ENCODE measurements at places on chromosomes 5 and 9. TPM values are rescaled to one million over a fixed set of nuclear protein-coding genes. Genes with fewer than 3 reads are reported as not detected.
A peak's percentile ranks its signal among the peaks of the same experiment; 100 is the strongest.

NUTM2G gene
- total RNA-seq, result not detected

ANKRD34B gene
- not detected for total RNA-seq

DNA sequence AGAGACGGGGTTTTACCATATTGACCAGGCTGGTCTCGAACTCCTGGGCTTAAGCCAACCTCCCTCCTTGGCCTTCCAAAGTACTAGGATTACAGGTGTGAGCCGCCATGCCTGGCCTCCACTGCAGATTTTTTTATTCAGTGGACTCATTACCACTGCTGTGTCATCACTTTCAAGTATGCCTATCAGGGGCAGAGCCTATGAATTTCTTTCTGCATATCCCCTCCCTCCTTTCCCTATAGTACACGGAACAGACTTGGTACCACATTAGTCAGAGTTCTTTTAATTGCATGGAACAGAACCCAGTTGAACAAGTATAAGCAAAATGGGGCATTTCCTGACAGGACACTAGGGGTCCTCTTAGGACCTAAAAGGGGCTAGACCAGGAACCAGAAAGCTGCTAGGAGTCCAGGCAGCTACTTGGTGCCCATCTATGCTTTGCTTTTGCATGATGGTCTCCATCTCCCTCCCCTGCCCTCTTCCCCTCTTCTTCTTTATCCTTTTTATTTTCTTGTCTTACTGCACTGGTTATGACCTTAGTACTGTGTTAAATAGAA lies 5.8 kb downstream of the BSPRY start:
- no peak for DNase-seq

GRCh38 chr9:97386733-97387503 lies 25.0 kb upstream of the TDRD7 start:
- DNase-seq, result peak; percentile 24

DNA sequence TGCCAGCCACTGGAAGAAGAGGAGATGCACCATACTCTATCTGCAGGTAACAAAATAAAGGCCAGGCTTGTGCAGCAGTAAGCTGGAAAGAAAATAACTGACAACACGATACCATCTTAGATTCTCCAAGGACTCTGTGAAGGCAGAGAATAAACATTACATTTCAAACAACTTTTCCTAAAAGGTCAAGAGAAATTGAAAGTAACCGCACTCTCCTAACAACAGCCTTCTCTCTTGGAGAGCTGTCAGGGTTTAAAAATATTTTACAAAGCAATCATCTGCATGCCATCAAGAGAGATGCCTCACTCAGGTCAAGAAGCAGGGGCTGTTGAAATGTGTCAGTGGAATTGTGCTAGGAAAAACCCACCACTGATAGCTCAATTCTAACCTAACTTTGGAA lies 13.5 kb upstream of the TTLL11 start:
- DNase-seq, result no peak

GRCh38 chr5:174943785-174944184 lies 219.4 kb downstream of the MSX2 start:
- no peak for DNase-seq

GRCh38 chr5:33340195-33340594 lies 100.6 kb upstream of the TARS1 start:
- no peak for DNase-seq

DNA sequence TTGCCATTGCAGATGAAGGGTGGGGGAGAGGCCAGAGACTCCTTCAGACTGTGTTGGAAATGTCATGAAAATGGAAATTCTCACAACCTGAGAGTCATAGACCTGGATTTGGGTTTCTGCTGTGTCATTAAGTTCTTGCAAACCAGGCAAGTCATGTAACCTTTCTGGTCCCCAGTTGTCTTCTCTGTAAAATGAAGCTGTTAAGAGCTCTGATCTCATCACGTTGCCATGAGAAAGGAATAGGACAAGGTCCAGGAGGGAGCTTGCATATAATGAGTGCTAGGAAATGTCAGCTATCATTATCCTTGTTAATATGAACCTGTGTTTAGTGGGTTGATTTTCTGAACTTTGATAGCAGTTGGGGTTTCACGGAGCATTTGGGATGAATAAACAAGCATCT lies 59.1 kb downstream of the FGF1 start:
- DNase-seq, result no peak

DNA sequence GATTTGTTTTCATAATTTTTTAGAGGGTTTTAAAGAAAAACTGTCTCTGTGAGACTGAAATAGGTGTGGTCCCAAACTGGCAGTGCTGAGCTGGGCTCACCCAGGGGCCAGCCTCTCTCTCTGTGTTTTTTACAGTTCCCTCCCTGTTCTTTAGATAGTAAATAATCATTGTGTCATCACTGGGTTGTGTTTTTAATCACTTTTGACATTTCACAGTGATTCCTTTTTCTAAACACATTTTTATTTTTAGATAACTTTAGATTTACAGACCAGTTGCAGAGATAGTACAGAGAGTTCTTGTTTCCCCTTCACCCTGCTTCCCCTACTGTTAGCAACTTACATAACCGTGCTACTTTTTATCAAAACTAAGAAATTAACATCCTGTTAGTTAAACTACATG lies 44.4 kb downstream of the MAP1B start:
- DNase-seq, result no peak

DNA sequence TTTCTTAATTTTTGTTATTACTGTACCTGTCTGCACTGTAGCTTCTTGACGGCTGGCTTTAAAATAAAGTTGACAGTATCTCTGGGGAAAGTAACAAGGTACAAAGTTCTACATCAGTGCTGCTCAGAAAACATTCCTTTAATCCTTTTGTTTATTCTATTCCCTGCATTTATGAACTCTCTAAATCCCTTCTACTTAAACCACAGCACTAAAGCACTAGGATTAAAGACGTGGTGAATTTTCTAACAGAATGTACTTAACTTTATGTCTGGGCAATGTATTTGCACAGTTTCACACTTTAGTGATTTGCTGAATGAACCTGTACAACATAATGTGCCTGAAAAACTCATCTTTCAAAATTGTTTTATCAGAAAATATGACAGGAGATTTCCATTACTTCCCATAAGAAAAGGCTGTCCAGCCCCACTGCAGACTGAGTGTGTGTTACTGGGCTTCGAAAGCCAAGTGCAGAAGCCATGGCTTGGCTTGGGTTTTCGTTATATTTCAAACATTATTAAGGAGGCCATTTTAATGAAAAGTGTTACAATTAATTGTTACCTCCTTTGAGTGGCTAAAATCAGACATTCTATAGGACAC lies 43.8 kb downstream of the LHFPL2 start:
- no peak for DNase-seq

GRCh38 chr5:158209219-158209908 lies 350.4 kb upstream of the CLINT1 start:
- no peak for DNase-seq

GRCh38 chr5:139207297-139208000 lies 9.3 kb upstream of the SIL1 start:
- no peak for DNase-seq

DNA sequence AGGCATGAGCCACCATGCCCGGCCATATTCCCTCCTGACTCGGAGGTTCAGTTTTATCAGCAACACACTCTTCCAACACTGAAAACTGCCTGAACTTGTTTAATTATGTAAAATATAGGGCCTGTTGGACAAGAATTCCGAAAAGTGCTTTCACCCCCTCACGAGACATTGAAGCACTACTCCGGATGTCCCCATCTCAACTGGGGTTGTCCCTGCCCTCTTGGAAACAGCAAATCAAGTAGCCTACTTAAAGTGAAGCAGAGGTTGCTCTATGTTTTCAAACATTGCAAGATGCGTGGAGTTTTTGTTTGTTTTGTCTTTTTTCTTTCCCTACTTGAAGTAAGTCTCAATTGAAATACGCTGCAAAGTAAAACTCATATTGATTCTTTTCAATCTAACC lies 7.6 kb downstream of the PTGER4 start:
- no peak for DNase-seq

- DNase-seq, result no peak
Measured at GRCh38 chr9:15837079-15837679, 284.3 kb downstream of the CCDC171 start.

Data from lower leg skin (tissue), 4 donors.